ENCODE measurements at places on chromosomes 1 and 21. TPM values are rescaled to one million over a fixed set of nuclear protein-coding genes. Genes with fewer than 3 reads are reported as not detected.

C1orf94 gene
- total RNA-seq = not detected

NPPA gene
- total RNA-seq = not detected

MED8 gene
- 30.2 TPM for total RNA-seq

GRCh38 chr1:23591460-23592208, 32.3 kb upstream of the ID3 start:
- DNase-seq = peak; percentile 30

USH2A gene
- total RNA-seq = not detected

- DNase-seq = no peak
Observed at GRCh38 chr1:54153535-54154439, 987 bp upstream of the CDCP2 start.

- DNase-seq = peak; percentile 27
Observed at GRCh38 chr1:89363196-89363595, 663 bp upstream of the GBP6 start.

GRCh38 chr1:43464681-43465504, 11.2 kb upstream of the HYI start:
- no peak for DNase-seq

CAPZB gene
- 529 TPM for total RNA-seq

FOXD3 gene
- total RNA-seq = not detected

ALDH4A1 gene
- 4.3 TPM for total RNA-seq

DNA sequence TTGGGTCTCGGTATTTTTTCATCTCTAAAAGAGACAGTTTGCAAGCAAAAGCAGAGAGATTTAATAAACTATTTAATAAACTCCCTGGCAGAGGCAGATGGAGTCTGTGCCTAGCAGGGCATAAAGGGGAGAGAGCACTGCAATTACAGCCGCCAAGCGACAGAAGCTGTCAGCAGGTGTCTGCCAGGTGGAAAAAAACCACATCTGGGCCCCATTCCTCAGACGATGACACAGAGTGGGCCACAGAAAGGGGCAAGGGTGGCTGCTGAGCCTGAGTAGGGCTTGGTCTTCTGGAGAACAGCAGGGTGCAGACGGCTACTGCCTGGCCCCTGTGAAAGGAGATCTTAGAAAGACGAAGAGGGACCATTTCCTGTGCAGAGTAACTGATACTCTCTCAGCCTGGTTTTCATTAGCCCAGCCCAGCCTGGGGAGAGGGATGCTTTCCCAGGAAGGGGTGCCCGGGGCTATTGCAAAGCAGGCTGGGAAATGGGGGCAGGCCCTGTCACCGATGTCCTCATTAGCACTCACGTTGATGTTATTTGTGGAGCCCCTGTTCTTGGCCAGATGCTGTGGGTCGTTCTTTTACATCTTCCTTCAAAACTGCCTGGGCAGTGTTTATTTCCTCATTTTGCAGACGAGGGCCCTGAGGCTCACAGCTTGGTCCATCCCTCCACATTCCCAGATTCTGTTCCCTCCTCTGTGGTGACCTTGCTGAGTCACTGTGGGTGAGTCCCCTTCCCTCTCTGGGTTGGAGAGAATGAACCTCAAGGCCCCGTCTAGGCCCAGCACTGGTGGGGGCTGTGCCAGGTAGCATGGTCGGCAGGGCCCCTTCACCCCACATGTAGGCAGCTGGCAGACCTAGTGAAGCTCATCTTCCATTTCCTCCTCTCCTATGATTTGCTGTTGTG, 472.7 kb downstream of the PTPRU start:
- no peak for DNase-seq

DNA sequence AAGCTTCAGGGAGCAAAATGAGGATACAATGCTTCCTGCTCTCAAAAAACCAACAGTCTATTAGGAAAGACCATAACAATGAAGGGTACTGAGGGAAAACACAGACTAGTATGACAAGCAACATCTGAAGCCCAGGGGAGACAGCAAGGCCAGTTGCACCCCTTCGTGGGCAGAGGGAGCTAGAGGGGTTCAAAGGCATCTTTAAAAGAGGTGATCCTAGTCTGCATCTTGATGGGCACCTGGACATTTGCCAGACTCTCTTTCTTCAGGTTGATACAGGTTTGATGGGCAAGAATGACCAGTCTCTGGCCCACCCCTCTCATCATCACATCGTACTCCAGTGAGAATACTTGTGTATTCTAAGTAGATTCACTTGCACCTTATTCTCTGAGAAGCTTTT, 177.7 kb downstream of the VAV3 start:
- DNase-seq = no peak

DNA sequence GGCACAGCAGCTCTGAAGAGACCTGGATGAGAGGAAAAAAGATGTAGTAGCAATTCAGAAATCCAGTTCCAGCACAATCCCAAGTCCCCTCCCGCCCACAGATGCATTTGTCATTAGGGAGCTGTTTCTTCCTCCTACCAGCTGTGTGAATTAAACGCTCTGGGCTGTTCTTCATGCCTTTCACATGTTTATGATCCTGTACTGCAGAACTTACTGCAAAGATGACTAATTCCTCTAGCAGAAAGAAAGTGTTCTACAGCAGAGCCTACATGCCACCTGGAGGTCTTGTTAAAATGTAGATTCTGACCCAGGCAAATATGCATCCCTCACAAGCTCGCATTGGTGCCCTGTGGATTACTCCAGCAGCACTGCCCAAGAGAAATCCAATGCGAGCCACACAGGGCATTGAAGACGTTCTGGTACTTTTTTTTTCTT, 6.5 kb downstream of the ENO1 start:
- DNase-seq = no peak

DNA sequence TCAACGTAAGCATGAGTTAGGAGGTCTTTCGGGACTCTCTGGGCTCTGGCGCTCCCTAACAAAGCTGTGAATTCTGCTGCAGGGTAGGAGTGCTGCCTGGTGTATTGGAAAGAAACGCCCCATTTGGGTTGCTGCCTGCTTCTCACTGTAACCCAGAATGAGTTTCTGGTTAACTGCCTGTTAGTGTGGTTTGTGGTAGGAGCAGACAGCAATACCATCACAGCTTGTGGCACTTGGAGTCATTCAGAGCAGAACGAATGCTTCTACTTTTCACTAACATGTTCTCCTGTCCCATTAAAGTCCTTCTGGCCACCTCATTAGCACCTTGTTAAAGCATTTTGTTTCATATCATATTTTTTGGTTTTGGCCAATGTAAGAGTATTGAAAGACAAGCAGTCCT, 18.1 kb downstream of the MAP3K7CL start:
- DNase-seq = peak; percentile 36

SLFNL1 gene
- 0.25 TPM for total RNA-seq

AK5 gene
- 7.0 TPM for total RNA-seq

GRCh38 chr1:97837161-97837560, 83.7 kb downstream of the DPYD start:
- DNase-seq = no peak

OR2T6 gene
- not detected for total RNA-seq

DNA sequence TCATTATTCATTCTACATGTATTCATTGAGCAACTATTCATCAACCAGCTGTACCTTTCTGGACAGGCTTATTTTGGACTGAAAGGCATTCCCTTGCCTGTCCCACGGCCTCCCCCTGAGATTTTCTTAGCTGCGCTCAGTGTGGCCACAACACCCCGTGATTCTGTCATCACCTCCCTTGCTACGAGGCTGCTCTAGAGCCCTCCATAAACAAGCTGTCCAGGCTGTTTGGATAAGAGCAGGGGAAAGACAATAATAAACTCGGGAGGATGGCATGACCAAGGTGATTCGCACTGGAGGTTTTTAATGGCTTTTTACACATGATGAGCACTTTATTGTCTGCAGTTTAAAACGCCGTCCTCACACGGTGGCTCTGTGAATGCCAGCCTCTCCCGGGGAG, 139.7 kb downstream of the ROR1 start:
- no peak for DNase-seq

GRCh38 chr1:4965346-4966075, 311.1 kb downstream of the AJAP1 start:
- no peak for DNase-seq

DNA sequence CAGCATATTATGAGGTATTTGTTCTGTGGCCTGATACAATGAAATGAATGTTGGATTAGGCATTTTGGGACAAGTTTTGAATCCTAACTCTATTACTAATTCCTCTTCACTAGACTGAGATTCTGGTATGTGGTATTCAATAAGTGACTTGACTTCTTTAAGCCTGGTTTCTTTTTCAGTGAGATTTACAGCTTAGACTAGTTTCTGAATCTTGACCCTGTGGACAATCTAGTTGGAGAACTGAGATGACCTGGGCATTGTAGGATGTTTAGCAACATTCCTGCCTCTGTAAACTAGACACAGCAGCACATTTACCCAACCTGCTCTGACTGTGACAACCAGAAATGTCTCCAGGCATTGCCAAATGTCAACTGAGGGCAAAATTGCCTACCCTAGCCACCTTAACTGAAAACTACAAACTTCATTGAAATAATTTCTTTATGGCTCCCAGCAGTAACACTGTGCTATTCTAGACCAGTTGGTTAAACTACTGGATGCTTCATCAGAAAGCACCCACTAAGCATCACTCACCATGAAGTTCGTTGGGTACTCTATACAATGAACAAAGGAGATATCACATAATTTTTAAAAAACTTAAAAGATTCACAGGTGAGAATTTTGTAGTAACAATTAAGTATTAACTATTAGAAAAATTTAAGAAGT, 16.8 kb downstream of the PTPRC start:
- no peak for DNase-seq

DNA sequence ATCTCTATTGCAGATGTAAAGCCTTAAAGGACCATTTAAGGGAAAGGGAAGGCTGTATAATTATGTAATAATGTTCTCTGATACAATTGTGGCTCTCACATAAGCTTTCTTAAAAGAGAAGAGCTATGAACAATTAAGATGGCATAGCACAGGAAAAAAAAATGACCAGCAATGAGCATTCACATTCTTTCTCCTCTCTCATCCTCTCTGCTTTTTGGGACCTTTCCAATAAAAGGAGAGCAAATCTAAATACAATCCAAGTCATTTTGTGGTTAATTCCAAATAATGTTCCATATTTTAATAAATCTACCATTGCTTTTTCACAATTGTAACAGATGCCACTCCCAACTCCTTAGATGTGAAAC, 23.5 kb downstream of the SMYD3 start:
- no peak for DNase-seq

PRKCZ gene
- total RNA-seq = 5.6 TPM

GRCh38 chr1:171142416-171143385, 42.4 kb upstream of the FMO2 start:
- DNase-seq = no peak

S100A3 gene
- total RNA-seq = not detected

DNA sequence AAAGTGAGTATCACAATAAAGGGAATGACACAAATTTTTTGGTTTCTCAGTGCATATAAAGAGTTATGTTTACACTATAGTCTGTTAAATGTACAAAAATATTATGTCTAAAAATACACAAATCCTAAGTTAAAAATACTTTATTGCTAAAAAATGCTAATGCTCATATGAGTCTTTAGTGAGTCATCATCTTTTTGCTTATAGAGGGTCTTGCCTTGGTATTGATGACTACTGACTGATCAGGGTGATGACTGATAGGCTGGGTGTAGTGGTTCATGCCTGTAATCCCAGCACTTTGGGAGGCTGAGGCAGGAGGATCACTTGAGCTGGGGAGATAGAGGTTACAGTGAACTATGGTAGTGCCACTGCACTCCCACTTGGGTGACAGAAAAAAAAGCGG, 12.9 kb upstream of the NUF2 start:
- no peak for DNase-seq

- DNase-seq = no peak
Observed at GRCh38 chr1:232459826-232460225, 170.1 kb downstream of the SIPA1L2 start.

PYHIN1 gene
- total RNA-seq = 18.8 TPM

CBS gene
- 31.7 TPM for total RNA-seq

CFHR2 gene
- total RNA-seq = not detected

SOAT1 gene
- total RNA-seq = 62.3 TPM

GRCh38 chr1:5225707-5226704, 571.6 kb downstream of the AJAP1 start:
- DNase-seq = no peak

AMY1C gene
- total RNA-seq = not detected

DNA sequence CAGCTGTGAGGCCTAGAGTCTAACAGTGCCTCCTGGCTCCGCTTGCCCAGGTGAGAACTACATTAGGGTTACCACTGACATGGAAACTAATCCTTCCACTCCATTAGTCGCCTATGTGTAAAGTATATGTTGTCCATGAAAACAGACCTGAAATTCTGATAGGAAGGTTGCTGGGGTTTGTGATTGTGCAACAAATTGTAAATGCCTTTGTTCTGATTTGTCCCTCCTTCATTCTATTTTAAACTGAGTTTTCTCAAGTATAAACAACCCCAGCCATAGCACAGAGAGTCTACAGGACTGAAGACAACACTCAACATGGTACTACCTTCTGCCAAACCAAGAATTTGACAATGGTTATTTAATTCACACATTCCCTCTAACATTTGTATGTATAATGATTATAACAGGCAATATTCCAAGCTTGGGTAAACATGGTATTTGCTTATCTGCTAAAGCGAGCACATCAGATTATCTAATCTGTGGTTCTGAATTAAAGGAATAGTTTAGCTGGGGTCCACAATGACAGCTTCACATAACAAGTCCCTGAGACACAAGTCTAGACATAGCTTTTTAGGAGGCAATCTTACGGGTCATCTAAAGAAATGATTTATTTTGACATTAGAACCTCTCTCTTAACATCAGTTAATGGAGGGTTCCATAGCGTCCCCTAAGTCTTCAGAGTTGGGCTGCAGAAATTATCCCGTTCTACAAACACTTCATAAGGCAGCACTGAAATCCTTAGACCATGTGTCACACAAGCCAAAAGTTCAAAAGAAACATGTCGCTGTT, 633.0 kb downstream of the SMYD3 start:
- no peak for DNase-seq

SYT2 gene
- not detected for total RNA-seq

DNA sequence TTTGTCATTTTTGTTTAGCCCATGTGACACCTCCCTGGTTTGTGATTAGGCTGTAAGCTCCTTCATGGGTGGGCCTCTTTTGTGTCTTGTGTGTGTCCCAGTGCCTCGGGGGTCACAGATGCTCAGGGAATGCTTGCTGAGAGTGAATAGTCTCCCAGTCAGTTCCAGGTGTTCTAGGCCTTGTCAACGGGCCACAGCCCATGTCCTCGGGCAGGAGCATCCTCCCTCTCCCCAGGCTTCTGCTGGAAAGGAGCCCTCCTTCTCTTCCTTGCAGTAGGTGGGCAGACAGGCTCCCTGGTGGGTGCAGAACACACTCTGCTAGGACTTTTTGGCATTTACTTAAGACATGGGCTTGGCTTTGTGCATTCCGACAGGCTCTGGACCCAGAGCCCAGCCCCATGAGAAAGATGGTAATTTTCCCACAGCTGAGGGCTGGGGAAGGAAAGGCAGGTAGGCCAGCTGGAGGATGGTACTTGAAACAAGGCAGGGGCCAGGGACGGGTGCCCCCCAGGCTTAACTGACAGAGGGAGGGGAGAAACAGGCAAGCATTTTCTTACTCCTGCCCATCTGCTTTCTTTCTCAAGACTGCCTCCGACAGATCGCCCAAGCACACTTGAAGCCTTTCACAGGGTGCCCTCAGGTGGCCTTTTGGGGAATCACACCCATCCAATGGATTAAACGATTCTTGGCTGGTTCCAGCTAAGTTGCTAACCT, 7.1 kb upstream of the CPLANE2 start:
- peak; percentile 83 for DNase-seq

All from activated CD4-positive, alpha-beta T cell treated with anti-CD3 and anti-CD28 coated beads, Interleukin-2, amount 10 ng/mL, durations not matched to agents 7 days and 5 days (primary cell).